ENCODE measurements at places on chromosomes 2 and 18. TPM values are rescaled to one million over a fixed set of nuclear protein-coding genes. Genes with fewer than 3 reads are reported as not detected.
A peak's percentile ranks its signal among the peaks of the same experiment; 100 is the strongest.

IGFBP5 gene
- total RNA-seq = 1.9 TPM

CYP26B1 gene
- total RNA-seq = 12.3 TPM

DLX2 gene
- total RNA-seq = 4.4 TPM

- no peaks in the 10 kb centered on the region for H3K4me1 ChIP-seq
- no peak overlapping the region for H3K4me3 ChIP-seq
- no peak overlapping the region for H3K27ac ChIP-seq
- no peak for DNase-seq
- H3K27me3 ChIP-seq = no peaks in the 10 kb centered on the region
- H3K36me3 ChIP-seq = no peaks in the 10 kb centered on the region
Observed at GRCh38 chr2:128327180-128327964, 8.7 kb upstream of the HS6ST1 start.

DNA sequence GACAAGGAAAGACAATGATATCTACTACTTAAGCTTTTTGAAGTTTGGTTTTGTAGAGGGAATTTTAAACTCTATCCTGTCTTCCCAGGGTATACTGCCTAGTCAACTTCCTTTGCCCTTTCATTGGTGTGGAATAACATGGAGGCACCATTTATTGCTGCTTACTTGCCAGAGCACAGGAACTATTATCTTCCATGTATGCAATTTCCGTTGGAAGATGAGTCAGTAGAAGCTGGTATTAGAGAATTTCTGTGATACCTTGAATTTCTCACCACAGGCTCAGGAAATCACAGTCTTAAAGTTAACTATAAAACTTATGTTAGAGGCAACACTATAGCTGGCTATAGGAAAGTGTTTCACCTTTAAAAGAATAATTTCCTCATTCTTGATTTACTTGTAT, 40.9 kb upstream of the RGPD4 start:
- no peaks in the 10 kb centered on the region for H3K36me3 ChIP-seq
- H3K4me3 ChIP-seq = no peak overlapping the region
- no peak overlapping the region for H3K27ac ChIP-seq
- DNase-seq = no peak
- no peaks in the 10 kb centered on the region for H3K4me1 ChIP-seq
- H3K27me3 ChIP-seq = no peaks in the 10 kb centered on the region

DNA sequence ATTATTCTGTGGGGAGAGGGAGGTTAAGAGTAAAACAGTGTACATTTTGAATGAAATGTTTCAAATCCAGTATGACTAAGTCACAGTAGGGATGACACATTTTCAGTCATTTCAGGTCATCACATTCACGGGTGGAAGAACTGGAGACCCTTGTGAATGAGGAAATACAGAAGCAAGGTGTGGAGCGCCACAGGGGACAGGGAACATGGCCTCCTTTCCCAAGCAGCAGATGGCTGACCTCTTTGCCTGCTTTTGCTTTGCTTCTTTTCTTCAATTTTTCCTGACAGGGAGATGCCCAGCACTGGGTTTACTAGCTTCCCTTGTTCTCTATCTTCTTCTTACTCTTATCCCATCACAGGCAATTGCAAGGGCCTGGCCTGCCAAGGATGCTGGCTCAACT, 278.9 kb upstream of the DLGAP1 start:
- DNase-seq = no peak
- H3K27ac ChIP-seq = no peak overlapping the region
- H3K4me3 ChIP-seq = no peak overlapping the region
- H3K27me3 ChIP-seq = no peaks in the 10 kb centered on the region
- H3K4me1 ChIP-seq = no peaks in the 10 kb centered on the region

- DNase-seq = peak; percentile 53
- no peak overlapping the region for H3K27ac ChIP-seq
- H3K36me3 ChIP-seq = no peaks in the 10 kb centered on the region
- H3K27me3 ChIP-seq = no peaks in the 10 kb centered on the region
- no peak overlapping the region for H3K4me3 ChIP-seq
Observed at GRCh38 chr2:113848758-113849415, 41.0 kb upstream of the ACTR3 start.

DNA sequence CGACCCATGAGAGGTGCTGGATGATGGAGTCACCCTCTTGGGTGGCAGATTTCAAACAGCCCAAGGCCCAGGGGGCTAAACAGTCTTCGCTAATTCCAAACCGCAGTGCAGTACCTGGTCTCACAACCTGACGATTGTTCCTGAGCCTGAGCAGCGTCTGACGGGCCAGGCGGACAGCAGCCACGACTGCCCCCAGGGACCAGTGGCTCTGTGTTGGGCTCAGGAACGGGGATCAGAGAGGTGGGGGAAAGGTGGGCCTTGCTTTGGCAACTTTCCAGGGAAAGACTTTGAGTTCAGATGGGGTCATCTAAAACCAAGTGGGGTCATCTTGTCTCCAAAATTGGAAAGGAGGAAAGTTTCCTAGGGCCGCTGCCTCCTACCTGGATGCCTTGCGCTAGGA, 492 bp downstream of the COLEC11 start:
- H3K27ac ChIP-seq = no peak overlapping the region
- H3K4me3 ChIP-seq = no peak overlapping the region
- H3K27me3 ChIP-seq = no peaks in the 10 kb centered on the region
- no peaks in the 10 kb centered on the region for H3K4me1 ChIP-seq
- no peak for DNase-seq
- H3K36me3 ChIP-seq = no peaks in the 10 kb centered on the region

DNA sequence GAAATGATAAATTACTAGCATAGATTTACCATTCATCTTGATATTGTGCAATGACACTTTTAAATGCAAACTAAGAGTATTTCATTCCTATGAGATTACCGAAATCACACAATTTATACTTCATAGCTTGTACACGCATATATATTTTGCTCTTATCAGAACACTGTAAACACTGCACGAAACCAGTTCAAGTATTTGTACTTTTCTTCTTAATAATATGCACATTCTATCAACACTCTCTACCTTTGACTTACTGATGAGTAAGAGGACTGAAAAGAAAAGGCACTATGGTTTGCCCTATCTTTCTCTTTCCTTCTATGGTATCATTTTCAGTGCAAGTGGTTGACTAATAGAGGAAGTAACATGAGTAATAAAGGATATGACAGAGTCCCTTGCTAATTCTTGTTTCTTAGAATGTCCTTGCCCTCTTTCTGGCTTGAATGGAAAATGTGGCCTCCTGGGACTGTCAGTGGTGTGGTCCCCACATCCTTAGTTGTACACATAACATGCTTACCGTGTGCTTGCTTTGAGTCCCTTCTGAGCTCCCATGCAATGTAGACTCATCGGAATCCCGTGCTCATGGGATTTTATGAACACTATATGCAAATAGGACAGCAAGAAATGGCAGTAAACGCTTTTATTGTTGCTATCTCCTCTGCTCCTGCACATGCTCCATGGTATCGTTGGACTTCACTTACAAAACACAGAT, 363.5 kb upstream of the TNP1 start:
- H3K27ac ChIP-seq = no peak overlapping the region
- H3K36me3 ChIP-seq = no peaks in the 10 kb centered on the region
- H3K4me3 ChIP-seq = no peak overlapping the region
- H3K4me1 ChIP-seq = no peaks in the 10 kb centered on the region
